ENCODE measurements at places on chromosomes 3 and 15.

- DNase-seq, result no peak
Measured at GRCh38 chr3:117587416-117587815, 877.8 kb downstream of the TUSC7 start.

DNA sequence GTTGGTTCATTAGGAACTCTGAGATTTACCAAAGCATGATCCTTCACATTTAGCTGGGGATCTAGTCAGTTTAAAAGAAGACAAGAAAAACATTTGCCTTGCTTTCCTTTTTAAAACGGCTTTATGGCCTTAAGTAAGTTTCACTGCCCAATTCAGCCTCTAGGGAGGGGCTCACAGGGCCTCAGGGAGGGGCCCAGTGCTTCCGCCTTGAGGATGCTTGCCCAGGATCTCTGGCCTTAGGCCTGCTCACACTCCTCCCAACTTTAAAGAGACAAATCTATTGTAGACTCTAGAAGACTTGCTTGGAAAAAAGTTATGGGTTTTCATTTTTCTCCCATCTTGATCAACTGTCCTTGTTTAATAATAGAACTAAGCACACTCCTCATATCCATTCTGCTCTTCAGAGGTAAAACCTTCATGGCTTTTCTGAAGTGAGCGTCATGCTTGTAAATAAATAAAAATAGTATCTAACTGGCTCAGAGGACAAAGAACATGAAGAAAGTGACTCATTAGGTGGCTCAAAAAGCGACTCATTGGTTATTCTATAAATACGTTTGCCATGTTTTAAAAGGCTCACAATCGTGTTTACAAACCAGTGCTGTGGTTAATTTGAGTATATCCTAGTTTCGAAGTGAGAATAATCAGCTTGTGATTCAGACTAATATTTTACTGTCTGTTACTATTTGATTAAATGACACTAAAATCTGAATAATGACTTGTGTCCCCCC, 13.7 kb downstream of the PDHB start:
- DNase-seq, result no peak

GRCh38 chr3:184360929-184361531, 375 bp downstream of the CLCN2 start:
- DNase-seq, result no peak

- no peak for DNase-seq
Measured at GRCh38 chr3:155772801-155773200, 27.9 kb upstream of the PLCH1 start.

DNA sequence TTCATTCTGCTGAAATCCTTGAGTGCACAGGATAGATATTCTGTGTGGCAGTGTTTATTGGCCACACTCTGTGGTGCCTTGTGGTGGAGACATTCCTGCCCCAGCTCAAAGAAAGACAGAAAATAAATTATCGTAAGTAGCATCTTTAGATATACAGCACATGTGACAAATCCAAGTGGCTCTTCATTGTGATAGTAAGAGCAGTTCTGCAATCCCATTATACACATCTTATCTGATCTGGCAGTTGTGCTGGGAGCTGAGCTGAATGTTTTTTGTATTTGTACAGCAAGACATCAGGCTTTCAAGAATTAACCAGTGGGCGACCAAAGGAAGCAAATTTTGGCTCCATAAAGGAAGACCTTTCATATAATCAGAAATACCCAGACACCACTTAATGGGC, 235.3 kb upstream of the MRPL3 start:
- DNase-seq, result no peak

GRCh38 chr15:39497759-39498565, 82.9 kb upstream of the THBS1 start:
- DNase-seq, result no peak

DNA sequence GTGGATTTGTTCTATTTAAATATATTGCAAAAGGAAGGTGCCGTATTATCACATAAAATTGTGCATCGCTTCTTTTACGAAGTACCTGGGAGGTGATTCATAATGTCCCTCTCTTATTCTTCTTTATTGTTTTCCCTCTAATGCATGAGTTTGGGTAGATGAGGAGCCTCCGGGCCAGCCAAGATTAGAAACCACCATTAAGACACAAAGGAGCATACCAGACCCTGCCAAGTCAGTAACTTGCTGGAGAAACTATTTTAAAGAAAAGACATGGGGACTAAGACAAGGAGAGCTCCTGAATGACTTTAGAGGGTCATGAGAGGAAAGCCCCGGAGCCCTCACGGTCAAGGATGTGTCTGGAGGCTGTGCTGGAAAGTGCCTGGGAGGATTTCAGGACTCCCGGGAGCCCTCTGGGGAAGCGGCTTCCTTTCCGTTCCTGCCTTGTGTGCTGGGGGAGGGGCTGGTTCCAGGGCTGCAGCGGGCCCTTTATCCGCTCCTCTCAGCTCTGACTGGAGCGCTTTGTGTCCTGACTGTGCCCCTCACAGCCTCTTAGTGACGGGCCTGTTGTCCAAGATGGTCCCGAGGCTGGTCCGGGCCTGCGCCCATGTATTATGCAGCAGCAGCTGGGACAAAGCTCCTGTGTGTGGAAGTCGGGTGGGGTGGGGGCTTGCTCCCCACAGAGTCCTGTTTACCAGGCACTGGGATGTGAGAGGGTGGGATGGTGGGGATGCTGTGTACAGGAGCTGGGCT, 35.7 kb downstream of the CORO2B start:
- no peak for DNase-seq

DNA sequence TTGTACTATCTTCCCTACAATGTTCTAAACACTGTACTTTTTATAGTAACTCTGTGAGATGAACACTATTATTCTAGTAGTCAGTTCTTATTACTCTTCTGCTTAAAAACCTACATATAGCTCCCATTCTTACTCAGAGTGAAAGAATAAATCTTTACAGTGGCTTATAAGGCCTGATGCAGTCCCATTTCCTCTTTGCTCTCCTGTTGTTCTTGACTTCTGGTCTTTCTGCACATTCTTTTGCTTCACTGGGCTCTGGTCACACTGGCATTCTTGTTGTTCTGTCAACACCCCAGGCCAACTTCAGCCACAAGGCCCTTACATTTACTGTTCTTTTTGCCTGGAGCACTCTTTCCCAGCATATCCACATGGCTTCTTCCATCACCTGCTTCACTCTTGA, 58.2 kb upstream of the TP63 start:
- no peak for DNase-seq

DNA sequence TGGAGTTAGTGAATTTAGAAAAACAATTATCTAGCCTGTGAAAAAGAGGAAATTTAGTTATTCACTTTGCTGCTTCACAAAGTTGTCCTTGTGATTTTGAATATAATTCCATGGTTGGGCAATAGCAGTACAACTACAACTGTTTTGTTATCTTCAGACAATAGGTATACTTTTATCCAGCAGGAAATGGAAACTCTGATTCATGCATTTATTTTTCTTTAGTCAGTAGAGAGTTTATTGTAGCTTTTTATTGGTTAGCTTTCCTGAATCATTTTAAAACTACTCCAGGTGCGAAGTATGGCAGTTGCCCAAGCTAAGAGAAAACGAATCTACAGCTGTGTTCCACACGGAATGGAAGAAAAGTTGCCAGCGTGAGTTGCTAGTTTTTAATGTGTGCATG, 80.3 kb downstream of the TM4SF4 start:
- no peak for DNase-seq

GRCh38 chr15:43957724-43958123, 130.9 kb downstream of the WDR76 start:
- no peak for DNase-seq

DNA sequence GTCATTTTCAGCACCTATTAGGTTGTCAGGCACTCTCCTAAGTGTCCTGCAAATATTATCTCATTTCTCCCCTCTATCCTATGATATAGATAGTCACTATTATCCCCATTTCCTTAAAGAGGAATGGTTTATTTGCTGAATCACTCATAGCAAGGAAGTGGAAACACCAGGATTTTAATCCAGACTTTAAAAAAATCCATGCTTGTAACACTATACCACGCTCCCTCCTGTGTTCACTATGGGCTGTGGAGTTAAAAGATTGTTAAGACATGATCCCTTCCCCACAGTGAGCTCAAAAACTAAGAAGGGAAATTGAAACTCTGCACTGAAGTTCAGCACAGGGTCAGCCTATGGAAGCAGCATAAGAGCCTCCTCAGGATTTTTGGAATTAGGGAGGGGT, 60.2 kb downstream of the TMEM39A start:
- no peak for DNase-seq

GRCh38 chr3:13596426-13597205, 47.7 kb downstream of the FBLN2 start:
- no peak for DNase-seq

- DNase-seq, result no peak
Measured at GRCh38 chr15:72063186-72063585, 54.8 kb downstream of the MYO9A start.

- no peak for DNase-seq
Measured at GRCh38 chr15:57694279-57694678, 12.2 kb upstream of the POLR2M start.

DNA sequence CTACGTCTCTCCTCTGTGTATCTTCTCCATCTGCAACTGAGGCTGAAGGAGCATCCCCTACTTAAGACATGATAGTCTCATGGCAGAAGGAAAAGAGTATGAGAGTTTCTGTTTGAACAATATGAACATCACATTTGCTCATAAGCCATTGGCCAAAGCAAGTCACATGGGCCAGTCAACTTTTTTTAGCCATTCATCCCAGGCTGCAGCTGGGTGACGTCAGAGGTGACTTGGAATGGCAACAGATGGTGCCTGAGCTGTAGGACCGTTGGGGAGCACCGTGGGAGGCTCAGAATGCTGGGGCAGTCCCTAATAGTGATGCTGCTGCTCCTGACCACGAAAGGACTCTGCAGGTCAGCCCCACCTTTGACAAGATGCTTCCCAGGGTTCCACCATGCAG, 58.7 kb downstream of the CRTC3 start:
- no peak for DNase-seq

- no peak for DNase-seq
Measured at GRCh38 chr3:24963762-24964625, 464.1 kb upstream of the RARB start.

DNA sequence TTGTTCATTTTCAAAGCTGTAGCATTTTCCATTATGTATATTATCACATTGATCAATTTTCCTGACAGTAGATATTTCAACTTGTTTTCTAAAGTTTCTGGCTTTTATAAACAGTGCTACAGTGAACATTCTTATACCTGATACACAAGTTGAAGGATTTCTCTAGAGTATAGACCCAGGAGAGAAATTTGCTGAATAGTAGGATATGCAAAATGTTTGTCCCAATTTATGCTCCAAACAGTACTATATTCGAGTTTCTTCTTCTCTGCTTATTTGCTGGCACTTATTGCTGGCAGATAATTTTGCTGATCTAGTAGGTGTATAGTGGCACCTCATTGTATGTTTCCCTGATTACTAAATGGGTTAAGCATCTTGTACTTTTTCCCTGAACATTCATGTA, 117.2 kb upstream of the CHRM5 start:
- DNase-seq, result no peak

GRCh38 chr3:133514418-133514817, 59.1 kb upstream of the CDV3 start:
- no peak for DNase-seq

GRCh38 chr3:168575750-168576149, 480.0 kb upstream of the GOLIM4 start:
- DNase-seq, result no peak

GRCh38 chr3:114383875-114384557, 90.2 kb downstream of the TIGIT start:
- DNase-seq, result peak; percentile 56

DNA sequence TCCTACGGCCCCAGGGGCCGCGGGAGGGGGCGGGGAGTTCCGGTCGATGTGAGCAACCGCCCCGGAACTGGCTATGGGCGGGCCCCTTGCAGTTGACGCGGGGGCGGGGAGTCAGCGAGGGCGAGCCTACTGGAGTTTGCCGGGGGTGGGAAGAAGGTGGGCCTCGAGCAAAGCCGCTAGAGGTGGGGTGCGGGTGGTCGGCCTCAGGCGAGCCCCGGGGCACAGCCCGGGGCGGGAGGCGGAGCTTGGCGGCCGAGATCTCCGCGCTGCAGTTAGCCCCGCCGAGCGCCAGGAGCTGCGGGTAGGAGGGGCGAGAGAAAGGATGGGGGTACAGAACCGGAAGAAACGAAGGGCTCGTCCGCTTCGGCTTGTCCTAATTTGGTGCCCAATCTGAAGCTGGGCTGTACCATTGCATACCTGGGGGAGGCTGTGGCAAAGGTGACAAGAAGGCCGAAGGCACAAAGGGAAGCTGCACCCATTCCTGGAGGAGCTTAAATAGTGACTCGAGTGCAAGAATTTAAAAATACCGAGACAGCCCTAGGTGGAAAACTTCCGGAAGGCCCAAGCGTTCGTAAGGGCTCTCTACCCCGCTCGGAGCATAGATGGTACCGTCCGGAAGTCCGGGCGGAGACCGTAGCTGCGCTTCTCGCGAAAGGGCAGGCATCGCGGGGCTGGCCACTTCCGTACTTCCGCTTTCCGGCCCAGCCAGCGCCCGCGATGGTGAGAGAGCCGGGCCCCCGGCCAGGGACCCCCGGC, at the start of the genes ARPC4 and TADA3:
TSS of gene ARPC4 (plus strand) at position 678 of the 756 bp plus-strand sequence. CDS start at position 718, 40 bp downstream.
TSS of gene TADA3 (minus strand) at position 69 of the 756 bp plus-strand sequence. CDS start 1,007 bp downstream, outside the sequence.
- DNase-seq, result peak; percentile 88

DNA sequence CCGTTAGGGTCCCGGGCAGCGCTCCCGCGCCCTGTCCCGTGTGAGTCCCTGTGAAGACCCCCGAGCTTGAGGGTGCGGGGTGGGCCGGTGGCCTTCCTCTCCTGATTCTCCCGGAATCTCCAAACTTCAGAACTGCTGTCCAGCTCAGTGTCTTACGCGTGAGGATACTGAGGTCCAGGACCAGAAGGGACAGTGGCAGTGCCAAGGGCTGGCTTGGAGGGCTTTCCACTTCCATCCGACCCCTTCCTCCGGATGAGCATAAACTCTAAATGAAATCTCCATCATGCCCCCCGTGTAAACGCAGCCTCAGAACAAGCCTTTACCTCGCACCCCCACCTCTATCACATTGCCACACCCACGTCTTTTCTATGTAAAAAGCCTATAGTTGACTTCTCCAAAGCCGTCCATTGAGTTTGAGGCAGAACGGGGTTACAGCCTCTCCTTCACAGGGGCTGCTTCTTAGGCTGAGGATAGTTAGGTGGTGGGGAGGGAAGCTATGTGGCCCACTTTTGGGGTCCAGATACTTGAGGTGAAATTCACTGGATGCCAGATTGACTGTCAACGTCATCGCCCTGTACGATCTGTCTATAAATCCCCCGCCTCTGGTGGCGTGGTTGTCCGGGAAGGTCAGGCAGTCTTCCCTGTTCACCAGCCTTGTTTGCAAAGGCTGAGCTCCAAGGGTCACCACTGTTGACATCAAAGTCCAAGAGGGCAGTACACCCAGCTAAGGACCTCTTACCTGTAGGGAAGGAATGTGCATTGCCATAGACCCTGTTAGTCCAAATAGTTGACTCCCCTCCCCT, 1.1 kb downstream of the EDEM1 start:
- peak; percentile 65 for DNase-seq

Data from CD4-positive, alpha-beta T cell treated with Interleukin-6 at 100 ng/mL for 8 hours (primary cell).